ENCODE measurements at places on chromosomes 4 and X. TPM values are rescaled to one million over a fixed set of nuclear protein-coding genes. Genes with fewer than 3 reads are reported as not detected.

The RTL3 gene
- 0.05 TPM for polyA plus RNA-seq

The SMIM20 gene
- polyA plus RNA-seq, result 65.3 TPM

The MAGEB6 gene
- not detected for polyA plus RNA-seq

The DMD gene
- polyA plus RNA-seq, result 5.7 TPM

The HTN3 gene
- polyA plus RNA-seq, result 0.71 TPM

The RPS6KA6 gene
- polyA plus RNA-seq, result 1.8 TPM

The RENBP gene
- 18.3 TPM for polyA plus RNA-seq

The FABP2 gene
- 1.9 TPM for polyA plus RNA-seq

All from thymus (tissue), 14 donors.